Fibroblast of skin of scalp (primary cell): ENCODE measurements at places on chromosomes 1 and 21.

DNA sequence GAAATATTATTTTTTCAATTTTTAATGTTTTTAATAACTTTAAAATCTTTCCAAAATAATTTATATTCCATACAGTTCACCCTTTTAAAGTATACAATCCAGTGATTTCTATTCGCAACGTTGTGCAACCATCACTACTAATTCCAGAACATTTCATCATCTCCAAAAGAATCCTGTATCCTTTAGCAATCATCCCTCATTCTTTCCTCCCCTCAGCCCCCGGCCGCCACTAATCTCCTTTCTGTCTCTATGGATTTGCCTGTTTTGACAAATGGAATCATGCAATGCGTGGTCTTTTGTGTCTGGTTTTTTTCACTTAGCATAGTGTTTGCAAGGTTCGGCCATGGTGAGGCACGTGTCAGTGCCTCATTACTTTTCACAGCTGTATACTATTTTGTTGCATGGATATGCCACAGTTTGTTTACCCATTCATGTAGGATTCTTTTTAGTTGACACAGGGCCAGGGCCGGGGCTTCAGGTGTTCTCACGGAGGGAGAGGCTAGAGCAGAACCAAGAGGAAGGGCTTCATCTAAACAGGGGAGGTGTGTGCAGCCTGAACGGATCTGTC is 40.6 kb upstream of the ZBTB40 start:
- DNase-seq, result peak; percentile 58

DNA sequence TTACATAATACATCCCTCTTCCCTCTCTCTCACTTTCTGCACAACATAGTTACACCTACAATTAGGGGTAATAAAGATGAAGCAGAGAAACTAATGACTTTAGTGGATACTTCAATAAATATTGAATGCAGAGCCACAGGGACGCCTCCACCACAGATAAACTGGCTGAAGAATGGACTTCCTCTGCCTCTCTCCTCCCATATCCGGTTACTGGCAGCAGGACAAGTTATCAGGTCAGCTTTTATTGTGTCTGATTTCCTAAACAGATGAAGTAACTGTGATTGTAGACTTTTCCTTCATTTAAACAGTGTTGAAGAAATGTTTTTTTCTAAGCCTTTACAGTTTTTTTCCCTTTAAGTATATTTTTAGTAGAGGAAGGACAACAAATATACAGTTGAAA is 281.6 kb downstream of the TPR start:
- DNase-seq, result no peak

DNA sequence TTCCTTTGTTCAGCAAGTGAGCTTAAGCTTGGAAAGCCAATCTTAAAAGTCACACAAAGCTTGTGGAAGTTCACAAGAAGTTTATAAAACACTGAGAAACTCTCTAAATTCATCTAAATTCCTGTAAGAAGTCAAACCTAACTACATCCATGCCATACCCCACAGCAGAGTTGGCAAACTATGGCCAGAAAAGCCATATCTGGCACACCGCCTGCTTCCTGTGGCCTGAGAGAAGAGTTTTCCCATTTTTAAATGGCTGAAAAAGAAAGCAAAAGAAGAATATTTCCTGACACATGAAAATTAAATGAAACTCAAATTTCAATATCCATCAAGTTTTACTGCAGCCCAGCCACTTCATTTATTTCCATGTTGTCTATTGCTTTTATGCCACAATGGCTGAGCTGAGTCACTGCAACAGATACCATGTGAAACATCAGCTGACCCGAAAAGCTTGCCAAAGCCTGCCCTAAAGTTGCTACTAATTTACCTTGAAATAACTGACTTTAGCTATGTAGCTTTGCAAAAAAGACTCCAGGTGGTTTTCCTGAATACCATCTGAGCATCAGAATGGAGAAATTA is 237.1 kb downstream of the SLC45A1 start:
- peak; percentile 44 for DNase-seq

- DNase-seq, result no peak
Observed at GRCh38 chr1:93503816-93504215, 55.9 kb downstream of the FNBP1L start.

- DNase-seq, result no peak
Observed at GRCh38 chr1:79790950-79791349, 784.4 kb upstream of the ADGRL4 start.
